Gastroesophageal sphincter (tissue), 4 donors: ENCODE measurements at places on chromosomes 11 and 22.

GRCh38 chr22:17578136-17578754 is 14.9 kb downstream of the SLC25A18 start:
- peak; percentile 77 for ATAC-seq

DNA sequence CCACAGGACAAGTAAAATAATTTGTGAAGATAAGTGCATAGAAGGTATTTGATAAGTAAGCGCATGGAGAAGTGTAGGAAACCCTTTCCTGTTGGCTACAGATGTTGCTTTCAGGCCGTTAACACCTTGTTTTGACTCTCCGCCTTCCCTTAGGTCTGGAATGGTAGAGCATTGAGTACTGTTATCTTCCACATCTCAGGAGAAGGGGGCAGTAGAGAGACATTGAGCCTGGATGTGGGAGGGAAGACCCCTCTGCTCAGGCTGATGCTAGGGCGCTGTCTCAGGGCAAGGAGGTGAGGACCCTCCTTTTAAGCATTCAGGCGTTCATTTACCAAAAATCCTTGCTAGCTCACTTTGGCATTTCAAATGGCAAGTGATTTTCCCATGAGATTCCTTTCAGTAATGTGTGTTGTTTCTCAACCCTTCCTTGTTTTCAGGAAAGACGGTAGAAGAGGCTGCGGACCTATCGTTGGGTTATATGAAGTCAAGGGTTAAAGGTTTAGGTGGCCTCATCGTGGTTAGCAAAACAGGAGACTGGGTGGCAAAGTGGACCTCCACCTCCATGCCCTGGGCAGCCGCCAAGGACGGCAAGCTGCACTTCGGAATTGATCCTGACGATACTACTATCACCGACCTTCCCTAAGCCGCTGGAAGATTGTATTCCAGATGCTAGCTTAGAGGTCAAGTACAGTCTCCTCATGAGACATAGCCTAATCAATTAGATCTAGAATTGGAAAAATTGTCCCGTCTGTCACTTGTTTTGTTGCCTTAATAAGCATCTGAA is 27.0 kb upstream of the SCGB1A1 start:
- ATAC-seq, result no peak

GRCh38 chr11:32894149-32894827 is 1.7 kb downstream of the QSER1 start:
- ATAC-seq, result peak; percentile 11

DNA sequence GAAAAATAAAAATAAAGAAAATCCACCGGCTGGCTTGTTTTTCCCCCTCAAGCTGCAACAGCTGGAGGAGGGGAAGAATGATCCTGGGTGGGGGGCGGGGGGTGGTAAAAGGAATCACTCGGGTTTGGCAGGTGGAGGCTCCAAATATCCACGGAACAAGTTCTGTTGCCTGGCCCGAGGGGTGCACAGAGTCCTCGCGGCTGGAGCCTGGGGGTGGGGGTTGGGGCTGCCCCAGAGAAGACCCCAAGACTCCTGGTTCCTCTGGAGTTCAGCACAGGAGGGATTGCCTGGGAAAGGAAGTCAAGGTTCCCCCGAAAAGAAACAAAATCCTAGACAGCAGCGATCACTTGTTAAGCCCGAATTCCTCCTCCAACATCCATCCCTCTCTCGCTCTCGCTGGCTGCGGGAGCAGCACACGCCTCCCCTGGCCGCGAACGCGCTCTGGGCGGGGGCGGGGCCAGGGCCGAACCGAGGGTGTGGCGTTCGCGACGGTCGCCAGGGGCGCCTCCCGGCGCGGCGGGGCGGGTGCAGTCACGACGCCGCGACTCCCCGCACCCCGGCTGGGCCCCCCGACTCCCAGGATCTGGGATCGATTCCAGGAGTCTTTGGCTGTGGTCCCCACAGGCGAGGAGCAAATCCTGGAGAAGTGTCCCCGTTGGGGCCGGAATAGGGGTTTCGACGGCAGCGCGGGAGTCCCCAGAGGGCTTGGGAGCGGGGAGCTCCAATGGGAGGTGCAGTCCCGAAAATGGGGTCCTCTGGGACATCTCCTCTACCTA is at the start of gene KCNA4:
TSS of gene KCNA4 (minus strand) at position 443 of the 776 bp plus-strand sequence. CDS start 4,352 bp downstream, outside the sequence.
- ATAC-seq, result peak; percentile 50
